ENCODE measurements at places on chromosomes 13 and 19.

DNA sequence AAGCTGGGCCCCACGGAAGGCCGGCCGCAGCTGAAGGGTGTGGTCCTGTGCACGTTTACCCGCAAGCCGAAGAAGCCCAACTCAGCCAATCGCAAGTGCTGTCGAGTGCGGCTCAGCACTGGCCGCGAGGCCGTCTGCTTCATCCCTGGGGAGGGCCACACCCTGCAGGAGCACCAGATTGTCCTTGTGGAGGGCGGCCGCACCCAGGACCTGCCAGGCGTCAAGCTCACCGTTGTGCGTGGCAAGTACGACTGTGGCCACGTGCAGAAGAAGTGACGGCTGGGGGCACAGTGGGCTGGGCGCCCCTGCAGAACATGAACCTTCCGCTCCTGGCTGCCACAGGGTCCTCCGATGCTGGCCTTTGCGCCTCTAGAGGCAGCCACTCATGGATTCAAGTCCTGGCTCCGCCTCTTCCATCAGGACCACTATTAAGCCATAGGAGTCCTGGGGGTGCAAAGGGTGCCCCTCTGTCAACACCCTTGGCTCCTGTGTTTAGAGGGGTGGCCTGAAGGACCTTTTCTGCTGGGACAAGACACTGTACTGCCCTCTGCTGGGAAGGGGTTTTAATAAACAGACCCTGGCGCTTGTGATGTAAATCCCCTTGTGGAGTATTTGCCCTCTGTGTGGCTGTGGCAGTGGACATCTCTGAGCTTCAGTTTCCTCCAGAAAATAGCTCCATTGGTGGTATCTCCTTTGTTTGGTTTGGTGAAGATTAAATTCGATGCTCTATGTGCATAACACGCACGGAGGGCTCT lies 1.9 kb downstream of the MRPS12 start:
- DNase-seq: no peak

DNA sequence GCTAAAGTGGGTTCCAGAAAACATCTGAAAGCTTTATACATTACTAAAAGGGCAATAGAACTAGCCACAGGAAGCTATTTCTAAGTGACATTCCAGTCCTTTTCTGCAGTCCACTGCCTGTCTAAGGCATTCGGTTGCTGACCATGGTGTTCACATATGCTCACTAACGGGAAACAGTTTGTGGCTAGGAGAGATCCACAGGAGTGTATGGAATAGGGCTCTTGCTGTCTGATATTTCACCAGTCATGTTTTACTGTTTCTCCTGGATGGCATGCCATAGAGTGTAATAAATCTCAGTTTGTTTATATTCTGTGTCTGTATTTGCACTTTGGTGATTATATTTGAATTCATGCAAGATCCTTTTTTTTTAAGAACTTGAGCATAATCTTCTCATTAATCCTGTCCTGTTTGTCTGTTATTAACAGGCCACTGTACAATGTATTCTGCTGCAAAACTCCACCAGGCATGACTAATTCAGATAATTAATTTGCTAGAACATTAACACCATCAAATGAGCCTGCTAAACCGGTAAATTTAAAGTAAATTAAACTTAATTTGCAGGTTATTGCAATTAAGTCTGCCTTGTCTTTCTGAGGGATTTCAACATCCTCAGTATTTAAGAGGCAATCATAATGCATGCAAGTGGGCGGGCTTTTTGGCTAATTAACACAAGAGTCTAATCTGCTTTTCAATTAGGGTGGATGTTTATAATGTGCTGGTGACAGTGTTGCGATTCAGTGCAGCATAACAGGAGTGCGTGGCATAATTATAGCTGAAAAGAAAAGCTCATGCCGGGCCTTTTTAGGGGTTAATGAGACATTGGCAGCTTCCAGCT lies 201.3 kb downstream of the POU4F1 start:
- no peak for DNase-seq

GRCh38 chr19:18590273-18591272 lies 2.0 kb downstream of the REX1BD start:
- no peak for DNase-seq

GRCh38 chr19:53010494-53010893 lies 3.2 kb upstream of the ERVV-1 start:
- DNase-seq: no peak

GRCh38 chr19:4272894-4273293 lies 6.2 kb upstream of the SHD start:
- no peak for DNase-seq

DNA sequence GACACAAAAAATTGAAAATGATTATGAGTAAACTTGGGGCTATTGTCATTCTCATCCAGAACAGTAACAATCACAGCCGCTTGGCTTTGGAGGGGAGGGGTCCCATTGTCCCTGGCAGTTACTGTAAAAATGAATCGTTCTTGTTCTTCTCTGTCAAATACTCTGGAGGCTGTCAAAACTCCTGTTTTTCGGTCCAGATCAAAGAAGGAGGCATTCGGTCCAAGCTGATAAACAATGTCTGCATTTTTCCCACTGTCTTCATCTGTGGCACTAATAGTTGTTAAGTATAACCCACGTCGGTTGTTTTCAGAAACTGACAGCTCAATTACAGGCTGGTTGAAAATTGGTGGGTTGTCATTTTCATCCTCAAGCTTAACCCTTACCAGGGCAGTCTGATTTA lies 3.4 kb downstream of the PCDH9 start:
- DNase-seq: no peak

DNA sequence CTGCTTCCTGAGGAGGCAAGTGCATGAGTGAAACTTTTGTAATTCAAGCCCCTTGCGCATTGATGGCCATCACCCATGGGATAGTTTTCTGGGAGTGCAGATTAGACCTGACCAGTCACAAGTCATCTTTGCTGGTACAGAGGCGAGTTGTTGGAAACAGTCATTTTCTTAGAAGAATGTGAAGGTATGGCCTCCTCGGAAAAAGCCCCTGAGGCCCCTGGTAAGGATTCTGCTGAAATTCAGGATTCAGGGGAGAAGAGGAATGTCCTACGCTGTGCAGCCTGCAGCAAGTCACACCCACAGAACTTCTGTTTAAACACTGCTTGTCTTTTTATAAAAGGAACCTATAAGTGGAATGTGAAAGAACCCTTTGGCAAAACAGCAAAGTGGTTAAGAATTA lies 11.0 kb upstream of the SPART start:
- DNase-seq: no peak

GRCh38 chr13:112777637-112778406 lies 88.0 kb downstream of the ATP11A start:
- no peak for DNase-seq

GRCh38 chr13:102933122-102933521 lies 87.3 kb downstream of the ERCC5 start:
- DNase-seq: no peak

DNA sequence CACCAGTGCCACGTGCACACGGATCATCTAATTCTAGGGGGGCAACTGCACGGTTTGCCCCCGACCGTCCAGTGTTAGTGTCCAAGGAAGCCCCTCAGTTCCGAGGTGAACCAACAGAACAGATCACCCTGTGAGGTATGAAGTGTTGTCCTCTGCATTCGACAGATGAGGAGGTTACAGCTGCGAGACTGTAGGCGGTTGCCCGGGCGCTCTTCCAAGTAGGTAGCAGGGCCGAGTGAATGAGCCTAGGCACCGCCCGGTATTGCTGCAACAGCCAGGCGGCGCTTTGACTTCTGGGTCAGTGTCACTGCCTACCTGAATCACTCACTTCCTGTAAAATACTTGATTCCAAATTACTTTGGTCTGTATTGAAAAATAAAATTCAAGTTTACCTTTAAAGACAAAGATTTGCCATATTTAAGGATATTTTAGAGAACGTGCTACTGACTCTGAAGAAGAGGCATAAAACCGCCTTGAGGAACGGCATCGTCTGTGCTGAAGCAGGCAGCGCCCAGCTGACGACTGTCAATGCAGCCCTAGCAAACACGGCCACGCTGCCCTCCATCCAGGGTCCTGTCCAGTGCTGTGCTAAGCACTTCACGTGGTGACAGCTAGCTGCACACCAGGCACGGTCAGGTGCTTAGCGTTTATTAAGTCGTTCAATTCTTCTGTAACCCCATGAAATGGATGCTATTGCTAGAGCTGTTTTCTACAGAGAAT lies 19.3 kb upstream of the RASA3 start:
- DNase-seq: no peak

DNA sequence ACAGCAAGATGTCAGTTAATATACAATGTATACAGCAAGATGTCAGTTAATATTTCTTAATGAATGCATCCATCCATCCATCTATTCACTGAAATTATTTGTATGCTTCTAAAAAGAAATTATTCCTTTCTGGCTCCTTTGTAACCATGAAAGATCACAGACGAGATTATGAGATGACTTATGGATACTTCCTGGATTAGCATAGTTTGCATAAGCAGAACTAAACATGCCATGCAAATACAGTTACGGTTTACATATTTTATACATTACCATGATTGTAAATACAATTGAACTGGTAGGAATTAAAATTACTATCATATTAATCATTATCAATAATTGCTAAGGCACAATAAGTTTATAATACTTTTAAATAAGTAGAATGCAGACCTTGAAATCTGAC lies 32.7 kb downstream of the NALCN start:
- DNase-seq: no peak

DNA sequence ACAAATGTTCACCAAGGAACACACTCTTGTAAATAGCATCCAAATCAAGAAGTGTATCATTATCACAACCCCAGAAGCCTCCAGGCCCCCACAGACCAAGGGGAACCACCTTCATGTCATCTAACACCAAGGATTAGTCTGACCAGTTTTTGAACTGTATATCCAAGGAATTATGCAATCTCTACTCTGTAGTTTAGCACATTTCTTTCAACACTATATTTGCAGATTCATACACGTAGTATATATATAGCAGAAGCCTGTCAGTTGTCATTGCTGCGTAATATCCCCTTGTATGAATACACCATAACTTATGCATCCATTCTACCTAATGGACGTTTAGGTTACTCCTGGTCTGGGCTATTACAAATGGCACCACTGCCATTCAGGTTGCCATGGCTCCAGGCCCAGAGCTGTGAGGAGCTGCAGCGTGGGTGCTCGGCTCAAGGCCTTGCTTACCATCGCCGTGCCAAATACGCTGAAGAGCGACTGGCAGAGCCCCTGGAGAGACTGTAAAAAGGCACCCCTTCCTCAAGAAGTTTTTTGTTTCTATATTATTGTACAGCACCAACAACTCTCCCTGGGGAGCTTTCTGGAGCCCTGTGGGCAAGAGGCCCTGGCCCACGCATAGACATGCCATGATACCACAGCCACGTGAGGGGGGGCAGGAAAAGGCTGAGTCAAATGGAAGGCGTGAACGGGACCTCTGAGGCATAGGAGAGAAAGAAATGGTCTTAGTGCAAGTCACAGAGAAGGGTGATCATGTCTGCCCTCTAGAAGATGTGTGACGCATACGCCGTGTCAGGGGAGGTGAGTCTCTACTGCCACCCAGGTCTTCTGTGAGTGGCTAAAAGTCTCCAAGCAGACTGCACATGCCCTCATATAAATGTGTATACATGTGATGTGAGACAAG lies 10.8 kb downstream of the LATS2 start:
- no peak for DNase-seq

DNA sequence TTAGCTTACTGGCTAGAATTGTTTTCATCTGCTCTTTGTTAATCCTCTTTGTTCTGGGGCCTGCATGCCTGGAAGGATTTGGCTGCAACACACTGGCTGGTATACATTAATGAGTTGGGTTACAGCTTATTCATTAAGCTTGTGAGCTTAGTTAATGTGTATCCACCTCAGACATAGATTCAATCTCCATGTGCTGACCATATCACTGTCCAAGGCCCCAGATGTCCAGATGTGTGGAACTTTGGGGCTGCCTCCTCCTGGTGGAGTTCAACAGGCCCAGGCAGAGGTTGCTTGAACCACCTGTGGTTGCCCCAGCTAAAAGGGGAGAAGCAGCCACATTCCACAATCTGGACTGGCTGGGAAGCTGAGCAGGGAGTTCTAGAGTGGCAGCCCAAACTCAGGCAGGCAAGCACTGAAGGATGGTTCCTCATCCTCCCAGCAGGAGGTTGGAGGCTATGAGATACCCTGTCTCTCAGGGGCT lies 5.4 kb downstream of the DIAPH3 start:
- no peak for DNase-seq

- DNase-seq: no peak
Measured at GRCh38 chr13:59946944-59947343, 216.8 kb downstream of the DIAPH3 start.

DNA sequence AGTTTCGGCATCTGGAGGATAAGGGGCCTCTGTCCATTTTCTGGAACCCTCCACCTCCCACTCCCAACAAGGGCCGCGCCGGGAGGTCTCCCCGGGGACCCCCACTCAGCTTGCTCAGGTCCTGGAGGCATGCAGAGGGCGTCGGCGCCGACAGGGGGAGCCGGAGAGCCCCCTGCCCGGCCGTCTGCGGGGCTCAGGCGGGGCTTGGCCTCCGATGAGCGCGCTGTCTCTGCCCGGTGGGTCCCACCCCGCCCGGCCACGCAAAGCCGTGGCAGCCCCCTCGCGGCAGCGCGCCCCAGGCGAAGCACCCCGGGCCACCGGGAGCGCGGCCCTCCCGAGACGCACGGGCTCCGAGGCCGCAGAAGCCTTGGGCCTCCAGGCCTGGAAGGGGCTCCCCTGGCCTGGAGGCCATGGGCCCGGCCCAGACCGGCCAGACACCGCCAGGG lies 149.7 kb upstream of the ZNF536 start:
- no peak for DNase-seq

DNA sequence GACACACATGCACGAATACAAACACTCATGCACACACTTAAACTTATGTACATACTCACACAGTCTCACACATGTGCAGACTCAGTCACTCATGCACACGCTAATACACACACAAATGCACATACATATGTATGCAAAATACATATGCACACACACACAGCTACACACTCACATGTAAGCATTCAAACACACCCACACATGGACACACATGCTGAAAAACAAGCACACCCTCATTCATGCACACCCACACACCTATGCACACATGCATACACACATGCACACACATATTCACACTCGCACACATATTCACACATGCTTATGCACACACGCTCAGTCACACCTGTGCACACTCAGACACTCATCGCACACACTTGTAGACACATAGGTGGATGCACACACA lies 9.3 kb downstream of the MUC16 start:
- no peak for DNase-seq

GRCh38 chr19:49614096-49614833 lies 23.3 kb downstream of the PRR12 start:
- DNase-seq: no peak

GRCh38 chr19:4441994-4442818 lies 15.4 kb downstream of the UBXN6 start:
- DNase-seq: no peak

DNA sequence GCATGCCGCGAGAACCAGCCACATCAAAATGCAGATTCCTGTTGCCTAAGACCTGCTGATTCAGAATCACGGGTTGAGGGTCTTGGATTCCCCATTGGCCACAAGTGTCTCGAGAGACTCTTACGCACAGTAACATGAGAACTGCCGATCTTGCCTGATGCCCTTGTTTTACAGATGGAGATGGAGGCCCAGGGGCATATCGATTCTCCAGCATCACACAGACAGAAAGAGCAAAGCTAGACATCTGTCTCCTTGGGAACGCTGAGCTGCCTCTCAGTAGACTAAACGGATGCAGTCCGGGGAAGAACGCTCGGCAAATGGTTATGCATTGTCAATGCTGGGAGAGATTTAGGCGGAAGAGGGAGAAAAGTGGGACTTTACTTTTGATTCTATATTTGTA lies 5.4 kb downstream of the NLRP12 start:
- DNase-seq: no peak
